NCI-H1105 treated with DMSO at 0.1 percent for 48 hours (cell line): ENCODE measurements at places on chromosomes 16 and 17.
A peak's percentile ranks its signal among the peaks of the same experiment; 100 is the strongest.

GRCh38 chr17:72008236-72008876 lies 112.5 kb upstream of the SOX9 start:
- DNase-seq, result no peak

DNA sequence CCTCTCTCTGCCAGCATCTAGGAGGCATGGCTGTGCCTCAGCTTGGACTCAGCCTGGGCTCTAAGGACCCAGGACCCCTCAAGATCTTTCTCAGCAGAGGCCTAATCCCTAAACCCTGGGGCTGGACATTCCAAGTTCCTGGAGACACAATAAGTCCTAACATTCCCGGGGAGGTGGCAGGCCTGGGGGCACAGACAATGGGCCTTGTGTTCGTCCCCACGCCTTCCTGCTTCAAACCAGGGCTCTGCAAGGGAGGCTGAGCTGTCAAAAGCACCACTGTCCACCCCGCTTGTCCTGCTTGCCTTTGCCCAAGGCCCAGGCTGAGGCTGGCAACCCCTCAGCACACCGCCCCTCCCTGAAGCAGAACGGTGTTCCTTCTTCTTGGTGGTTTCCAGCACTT lies 13.7 kb downstream of the SDK2 start:
- no peak for DNase-seq

- no peak for DNase-seq
These were observed 300.2 kb upstream of the IRX5 start for GRCh38 chr16:54630284-54630967.

GRCh38 chr17:76014925-76015261 lies 12.2 kb downstream of the EVPL start:
- peak; percentile 78 for DNase-seq

DNA sequence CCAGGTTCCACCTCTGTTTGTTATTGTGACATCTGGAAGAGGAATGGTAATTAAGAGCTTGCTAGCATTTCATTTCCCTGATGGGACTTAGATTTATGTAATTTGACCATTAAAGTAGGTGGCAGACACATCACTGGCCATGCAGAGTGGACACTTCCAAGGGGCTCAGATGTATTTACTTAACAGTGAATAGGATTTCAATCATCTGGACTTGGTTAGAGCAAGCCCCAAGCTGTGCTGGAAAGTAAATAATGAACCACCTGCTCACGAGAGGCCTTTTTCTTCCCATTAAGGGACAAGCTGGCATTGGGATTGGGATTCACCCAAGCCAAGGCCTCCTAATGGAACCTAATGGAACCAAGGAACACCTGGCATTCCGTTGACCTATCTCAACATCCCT lies 395.3 kb downstream of the HS3ST4 start:
- peak; percentile 73 for DNase-seq

DNA sequence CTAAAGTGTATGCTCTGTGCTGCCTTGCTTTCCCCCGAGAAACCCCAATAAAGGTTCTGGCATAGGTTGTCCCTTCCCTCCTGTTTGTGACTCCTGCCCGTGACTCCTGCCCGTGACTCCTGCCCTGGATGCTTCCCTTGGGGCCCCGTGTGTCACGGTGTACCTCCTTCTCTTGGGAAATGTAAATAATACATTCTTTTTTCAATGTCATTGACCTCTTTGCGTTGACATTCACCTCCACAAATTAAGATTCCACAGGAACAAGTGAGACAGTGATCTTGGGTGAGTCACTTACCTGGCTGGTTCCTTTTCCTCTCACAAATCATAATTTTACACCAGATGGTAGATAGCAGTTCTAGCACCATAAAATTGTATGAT lies 632 bp downstream of the CCL15 start:
- no peak for DNase-seq

- no peak for DNase-seq
These were observed 1.9 kb downstream of the CLEC16A start for GRCh38 chr16:10946308-10946707.

DNA sequence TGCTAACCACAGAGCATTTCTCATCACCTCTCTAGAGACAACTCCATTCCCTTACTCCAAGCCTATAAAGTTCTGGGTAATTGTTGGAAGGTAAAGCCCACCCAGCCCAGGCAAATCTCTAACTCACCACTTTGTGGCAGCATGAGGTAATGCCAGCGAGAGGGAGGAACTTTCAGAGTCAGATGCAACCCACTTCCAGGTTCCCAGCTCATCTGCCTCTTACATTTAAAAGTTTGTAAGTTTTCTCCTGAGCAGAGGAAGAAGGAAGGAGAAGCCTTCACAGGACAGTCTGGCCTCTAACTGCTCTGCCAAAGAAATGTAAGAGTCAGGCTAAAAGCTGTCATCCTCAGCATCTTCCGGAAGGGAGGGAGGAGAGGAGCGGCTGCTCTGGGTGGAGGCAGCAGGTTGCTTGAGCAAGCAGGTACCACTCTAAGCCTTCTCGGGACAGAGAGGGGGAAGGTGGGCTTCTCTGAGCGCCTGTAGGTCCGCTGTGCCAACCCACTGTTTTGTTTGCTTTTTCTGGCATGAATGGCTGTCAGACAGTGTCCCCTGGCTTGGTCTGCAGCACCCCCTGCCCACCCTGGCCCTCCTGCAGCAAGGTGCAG lies 1.0 kb downstream of the ZNF319 start:
- no peak for DNase-seq

GRCh38 chr17:81924557-81925532 lies 2.7 kb downstream of the MAFG start:
- no peak for DNase-seq

- DNase-seq, result no peak
These were observed 273.2 kb downstream of the CDH8 start for GRCh38 chr16:61763013-61763412.

GRCh38 chr17:1031711-1032110 lies 34.8 kb downstream of the TIMM22 start:
- no peak for DNase-seq

DNA sequence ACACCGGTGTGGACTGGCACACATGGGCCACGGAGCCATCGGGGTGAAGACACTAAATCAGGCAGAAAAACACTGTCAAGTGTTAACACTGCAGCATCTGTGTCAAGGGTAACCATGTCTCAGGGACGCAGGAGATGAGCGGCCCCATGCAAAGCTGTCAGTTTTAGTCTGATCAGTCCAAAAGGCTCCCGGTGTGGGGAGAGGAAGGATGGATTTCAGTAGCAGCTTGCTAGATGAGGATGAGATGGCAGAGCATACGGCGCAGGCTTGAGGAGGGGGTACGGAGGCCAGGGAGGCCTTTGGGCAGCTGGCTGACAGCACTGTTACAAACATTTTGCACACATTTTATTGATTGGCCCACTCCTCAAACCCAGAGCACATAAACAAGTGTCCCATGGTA lies 98.1 kb downstream of the GNAO1 start:
- no peak for DNase-seq

DNA sequence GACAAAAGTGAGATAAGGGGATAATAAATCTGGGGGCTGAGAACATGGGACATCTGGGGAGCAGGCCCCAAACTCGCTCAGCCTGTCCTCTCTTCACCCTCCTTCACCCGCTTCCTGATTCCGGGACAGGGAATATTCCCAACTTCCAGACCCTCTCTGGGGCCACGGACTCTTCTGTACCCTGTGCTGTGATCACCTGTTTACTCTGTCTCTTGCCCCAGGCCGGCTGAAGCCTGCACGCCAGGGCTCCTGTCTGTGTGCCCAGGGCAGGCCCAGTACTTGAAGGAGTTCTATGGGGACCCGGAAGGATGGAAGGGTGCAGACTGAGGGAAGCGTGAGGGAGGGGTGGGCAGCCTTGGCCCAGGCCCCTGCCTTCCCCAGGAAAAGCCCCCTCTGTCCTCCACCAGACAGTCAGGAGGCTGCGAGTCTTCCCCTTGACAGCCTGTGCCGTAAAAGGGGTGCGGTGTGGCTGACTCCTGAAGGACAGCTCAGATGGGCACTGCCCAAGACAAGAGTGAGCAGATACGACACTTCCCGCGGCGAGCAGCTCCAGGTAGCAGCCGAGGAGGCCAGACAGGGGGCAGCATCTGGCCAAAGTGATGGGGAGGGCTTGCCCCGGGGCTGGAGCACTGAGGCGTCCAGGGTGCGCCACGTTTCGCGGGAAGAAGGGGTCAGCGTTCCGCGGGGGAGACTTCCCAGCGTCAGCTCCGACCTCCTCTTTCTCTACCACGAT lies 1.0 kb upstream of the CCNF start:
- no peak for DNase-seq

- no peak for DNase-seq
These were observed 74.3 kb downstream of the SSH2 start for GRCh38 chr17:29855686-29856085.

DNA sequence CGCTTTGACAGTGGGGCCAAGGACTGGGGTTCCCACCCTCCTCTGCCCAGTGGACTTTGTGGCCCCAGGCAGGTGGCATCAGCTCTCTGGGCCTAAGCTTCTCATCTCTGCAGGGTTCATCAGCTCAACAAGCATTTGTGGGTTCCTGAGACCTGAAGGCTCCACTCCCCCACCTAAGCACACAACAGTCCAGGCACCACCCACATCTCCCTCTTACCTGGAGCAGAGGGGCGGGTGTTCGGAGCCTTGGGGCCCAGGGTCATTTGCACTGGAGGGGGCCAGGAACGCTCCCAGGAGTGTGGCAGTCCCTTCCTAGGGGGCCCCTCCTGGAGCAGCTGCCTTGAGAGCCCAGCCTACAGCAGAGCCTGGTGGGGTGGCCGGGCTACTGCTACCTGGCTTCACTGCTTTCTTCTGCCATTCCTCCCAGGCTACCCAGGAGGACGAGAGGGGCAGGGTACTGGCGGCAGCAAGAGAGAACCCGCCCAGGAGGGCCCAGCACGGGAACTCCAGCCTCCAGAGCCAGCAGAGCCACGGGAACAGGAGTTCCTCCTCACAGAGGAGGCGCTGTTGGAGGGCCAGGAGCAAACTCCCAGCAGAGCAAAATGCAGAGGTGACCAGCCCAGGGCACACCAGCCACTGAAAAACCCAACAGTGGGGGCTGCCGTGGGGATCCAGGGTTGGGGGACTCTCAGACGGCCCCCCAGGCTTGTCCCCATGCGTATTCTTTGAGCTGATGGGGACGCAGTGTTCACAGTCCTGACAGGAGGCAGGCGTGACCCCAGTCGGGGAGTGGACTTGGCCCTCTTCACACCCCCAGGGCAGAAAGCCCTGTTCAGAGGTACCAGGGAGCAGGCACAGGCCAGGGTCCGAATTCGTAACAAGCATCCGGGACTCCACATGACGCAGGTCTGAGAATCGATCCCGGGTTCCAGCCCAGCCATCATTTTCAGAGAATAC lies 35.1 kb upstream of the SLC38A10 start:
- DNase-seq, result no peak

GRCh38 chr16:14549789-14550153 lies 80.3 kb downstream of the PARN start:
- DNase-seq, result peak; percentile 74

DNA sequence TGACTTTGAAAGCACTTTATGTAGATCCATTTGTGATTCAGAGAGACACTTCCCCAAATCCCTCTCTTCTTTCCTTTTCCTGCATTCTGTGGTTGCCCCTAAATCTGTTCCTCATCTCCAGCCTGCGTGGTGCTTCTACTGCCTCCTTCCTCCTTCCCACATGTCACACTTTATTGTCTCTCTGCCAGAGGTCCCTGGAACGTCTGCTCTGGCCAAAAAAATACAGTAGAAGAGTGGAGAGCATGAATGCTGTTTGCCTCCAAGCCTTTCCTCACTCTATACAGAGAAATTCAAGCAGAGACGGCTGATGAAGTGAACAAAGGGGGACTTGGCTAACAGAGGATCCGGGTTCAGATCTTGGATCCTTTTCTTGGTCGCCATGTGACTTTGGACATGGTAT lies 22.8 kb upstream of the IRX3 start:
- no peak for DNase-seq

GRCh38 chr17:47878203-47879027 lies 17.6 kb upstream of the SP2 start:
- no peak for DNase-seq

DNA sequence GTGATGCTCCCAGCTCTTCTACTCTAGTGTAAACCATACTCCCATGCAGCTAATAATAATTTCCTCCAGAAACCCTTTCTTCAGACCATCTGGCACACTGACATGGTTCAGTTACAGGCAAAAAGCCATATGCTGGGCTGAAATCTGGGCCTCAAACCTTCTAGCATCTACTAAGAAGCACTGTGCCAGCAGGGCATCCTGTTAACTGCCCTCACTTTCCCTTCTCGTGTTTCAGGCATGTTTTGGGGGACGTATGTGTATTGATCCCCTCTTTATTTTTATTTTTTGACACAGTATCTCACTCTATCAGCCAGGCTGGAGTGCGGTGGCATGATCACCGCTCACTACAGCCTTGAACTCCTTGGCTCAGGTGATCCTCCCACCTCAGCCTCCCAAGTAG lies 33.3 kb downstream of the STAT5A start:
- no peak for DNase-seq

DNA sequence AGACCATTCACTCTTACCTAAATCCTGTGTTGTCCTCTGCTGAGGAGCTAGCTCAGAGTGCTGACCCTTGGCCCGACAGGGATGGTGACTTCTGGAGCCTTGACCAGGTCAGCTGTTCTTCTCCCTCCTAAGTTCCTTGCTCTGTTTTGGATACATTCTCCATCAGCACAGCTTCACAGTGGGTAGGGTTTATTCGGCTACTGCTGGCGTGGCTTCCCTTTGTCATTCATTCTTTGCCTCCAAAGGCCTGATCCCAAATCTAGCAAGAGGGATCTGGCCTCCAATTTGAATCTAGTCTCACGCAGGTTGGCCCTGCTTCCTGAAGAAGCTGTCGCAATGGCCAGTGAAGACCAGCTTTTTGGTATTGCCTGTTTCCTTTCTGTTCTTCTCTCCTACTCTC lies 116.6 kb downstream of the SHISA9 start:
- no peak for DNase-seq

DNA sequence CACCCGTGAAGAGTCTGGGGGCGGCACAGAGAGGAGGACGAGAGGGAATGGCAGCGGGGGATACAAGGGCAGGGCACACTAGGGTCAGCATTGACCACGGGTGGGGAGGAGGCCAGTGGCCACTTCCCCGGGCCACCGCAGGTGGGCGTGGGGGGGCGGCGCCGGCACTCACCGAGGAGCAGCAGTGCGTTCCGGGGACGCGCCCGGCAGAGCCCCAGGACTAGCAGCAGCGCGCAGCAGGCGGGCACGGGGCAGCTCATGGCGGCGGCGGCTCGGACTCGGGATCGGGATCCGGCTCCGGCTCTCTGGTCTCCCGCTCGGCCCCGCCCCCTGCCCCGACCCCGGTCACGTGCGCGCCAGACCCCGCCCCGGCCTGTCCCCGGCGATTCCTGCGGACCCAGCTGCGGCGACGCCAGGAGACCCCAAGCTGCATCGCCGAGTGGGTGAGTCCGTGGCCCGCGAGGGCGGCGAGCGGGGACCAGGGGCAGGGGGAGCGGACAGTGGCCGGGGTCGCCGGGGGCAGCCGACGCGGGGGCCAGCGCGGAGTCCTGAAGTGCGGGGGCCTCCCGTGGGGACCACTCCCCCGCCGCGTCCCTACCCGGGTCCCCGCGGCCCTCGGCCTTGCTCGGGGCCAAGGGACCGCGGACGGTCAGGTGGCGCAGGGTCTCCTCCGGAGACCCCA lies at the start of the genes SGSH and SLC26A11:
TSS of gene SGSH (minus strand) at position 280 of the 682 bp plus-strand sequence. CDS start at position 260, 20 bp downstream.
TSS of gene SLC26A11 (plus strand) at position 374 of the 682 bp plus-strand sequence. CDS start 1,134 bp downstream, outside the sequence.
- peak; percentile 44 for DNase-seq

- DNase-seq, result peak; percentile 0
These were observed 37.1 kb upstream of the BCAS3 start for GRCh38 chr17:60640503-60640902.
